Tibial nerve (tissue), 4 donors: ENCODE measurements at places on chromosomes 11 and 22. TPM values are rescaled to one million over a fixed set of nuclear protein-coding genes. Genes with fewer than 3 reads are reported as not detected.

- H3K36me3 ChIP-seq = no peaks in the 10 kb centered on the region
- H3K4me3 ChIP-seq = peak overlapping the region; percentile 86
- H3K27me3 ChIP-seq = no peaks in the 10 kb centered on the region
- H3K27ac ChIP-seq = peak overlapping the region; percentile 94
- peak; percentile 73 for DNase-seq
Measured at GRCh38 chr11:7512525-7513233, 1.1 kb upstream of the PPFIBP2 start.

GRCh38 chr22:38266120-38266519, 6.7 kb downstream of the TMEM184B start:
- DNase-seq = no peak
- H3K27me3 ChIP-seq = no peaks in the 10 kb centered on the region
- H3K4me1 ChIP-seq = peaks cover 85% of the 10 kb centered on the region
- peak overlapping the region; percentile 84 for H3K27ac ChIP-seq

- H3K4me1 ChIP-seq = no peaks in the 10 kb centered on the region
- H3K36me3 ChIP-seq = no peaks in the 10 kb centered on the region
- no peaks in the 10 kb centered on the region for H3K27me3 ChIP-seq
- DNase-seq = no peak
- H3K4me3 ChIP-seq = no peak overlapping the region
- H3K27ac ChIP-seq = no peak overlapping the region
Measured at GRCh38 chr11:114448749-114449482, 9.6 kb downstream of the REXO2 start.

GRCh38 chr11:79794484-79795393, 353.9 kb upstream of the TENM4 start:
- H3K4me3 ChIP-seq = no peak overlapping the region
- no peak overlapping the region for H3K27ac ChIP-seq
- no peak for DNase-seq

DNA sequence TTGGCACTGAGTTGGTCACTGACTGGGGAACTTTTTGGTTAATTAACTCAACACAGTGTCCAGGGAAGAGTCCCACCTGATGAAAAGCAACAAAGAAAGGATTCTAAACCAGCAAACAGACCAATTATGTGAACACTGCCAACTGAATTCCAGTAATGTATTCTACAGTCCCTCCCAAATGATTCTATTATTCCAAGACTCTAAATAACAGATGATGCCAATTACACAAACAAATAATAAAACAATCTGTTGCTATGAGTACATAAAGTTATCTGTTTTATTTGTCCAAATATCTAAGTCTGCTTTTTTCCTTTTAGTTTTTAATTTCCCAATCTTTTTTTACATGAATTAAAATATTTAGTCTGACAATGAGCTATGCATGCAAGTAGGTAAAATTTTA, 98.3 kb upstream of the TP53AIP1 start:
- no peaks in the 10 kb centered on the region for H3K27me3 ChIP-seq
- no peaks in the 10 kb centered on the region for H3K36me3 ChIP-seq
- no peak overlapping the region for H3K27ac ChIP-seq
- H3K4me1 ChIP-seq = no peaks in the 10 kb centered on the region
- no peak overlapping the region for H3K4me3 ChIP-seq
- DNase-seq = no peak

DNA sequence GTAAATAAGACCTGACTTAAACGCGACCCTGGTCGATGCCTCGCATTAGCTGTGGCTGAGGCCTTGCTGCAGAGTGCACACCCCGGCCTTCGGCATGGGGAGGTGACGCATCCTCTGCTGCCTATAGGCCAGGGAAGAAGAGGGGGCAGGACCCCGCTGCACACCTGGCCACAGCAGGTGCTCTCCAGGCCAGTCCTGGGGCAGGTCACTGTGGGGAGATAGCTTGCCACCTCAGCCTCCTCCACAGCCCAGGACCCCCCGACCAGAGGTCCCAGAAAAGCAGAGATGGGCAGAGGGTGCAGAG, 12.7 kb downstream of the LRFN4 start:
- H3K27me3 ChIP-seq = no peaks in the 10 kb centered on the region
- H3K4me3 ChIP-seq = no peak overlapping the region
- no peaks in the 10 kb centered on the region for H3K4me1 ChIP-seq
- no peak overlapping the region for H3K27ac ChIP-seq
- no peaks in the 10 kb centered on the region for H3K36me3 ChIP-seq

DNA sequence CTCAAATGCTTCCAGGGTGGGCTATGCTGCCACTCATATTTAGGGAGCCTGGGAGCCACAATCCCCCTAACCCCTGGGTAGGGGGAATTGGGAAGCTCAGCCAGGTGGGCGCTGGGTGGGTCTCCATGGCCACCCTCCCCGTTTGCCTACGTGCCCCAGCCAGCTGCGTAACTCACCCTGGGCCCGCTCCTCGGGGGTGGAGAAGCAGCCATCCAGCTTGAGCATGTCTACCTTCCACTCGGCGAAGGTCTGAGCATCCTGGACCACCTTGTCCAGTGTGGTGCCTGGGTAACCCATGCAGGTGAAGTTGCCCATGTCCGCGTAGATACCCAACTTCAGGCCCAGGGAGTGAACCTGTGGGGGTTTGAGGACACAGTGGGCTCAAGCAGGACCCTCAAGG, 3.7 kb downstream of the NAGA start:
- peaks cover 15% of the 10 kb centered on the region for H3K4me1 ChIP-seq
- H3K36me3 ChIP-seq = peaks cover 7% of the 10 kb centered on the region
- no peaks in the 10 kb centered on the region for H3K27me3 ChIP-seq
- H3K4me3 ChIP-seq = no peak overlapping the region
- H3K27ac ChIP-seq = no peak overlapping the region
- no peak for DNase-seq

DNA sequence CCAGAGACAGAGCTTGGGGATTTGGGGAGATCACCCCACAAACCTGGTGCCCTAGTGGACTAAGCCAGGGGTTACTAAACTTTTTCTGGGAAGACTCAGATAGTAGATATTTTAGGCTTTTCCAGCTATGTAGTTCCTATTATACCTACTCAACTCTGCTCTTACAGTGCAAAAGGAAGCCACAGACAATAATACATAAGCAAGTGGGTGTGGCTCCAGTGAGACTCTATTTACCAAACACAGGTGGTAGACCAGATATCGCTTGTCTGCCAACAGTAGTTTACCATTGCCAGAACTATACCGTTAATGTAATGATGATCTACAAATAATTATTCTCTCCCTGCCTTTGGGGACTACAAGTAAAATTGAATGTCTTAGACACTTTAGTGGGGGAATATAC, 6.9 kb downstream of the LDHC start:
- no peaks in the 10 kb centered on the region for H3K4me1 ChIP-seq
- H3K4me3 ChIP-seq = no peak overlapping the region
- DNase-seq = no peak

GRCh38 chr11:118215262-118215661, 9.5 kb downstream of the JAML start:
- no peak overlapping the region for H3K4me3 ChIP-seq
- no peaks in the 10 kb centered on the region for H3K4me1 ChIP-seq
- no peak overlapping the region for H3K27ac ChIP-seq
- DNase-seq = no peak
- no peaks in the 10 kb centered on the region for H3K36me3 ChIP-seq

DNA sequence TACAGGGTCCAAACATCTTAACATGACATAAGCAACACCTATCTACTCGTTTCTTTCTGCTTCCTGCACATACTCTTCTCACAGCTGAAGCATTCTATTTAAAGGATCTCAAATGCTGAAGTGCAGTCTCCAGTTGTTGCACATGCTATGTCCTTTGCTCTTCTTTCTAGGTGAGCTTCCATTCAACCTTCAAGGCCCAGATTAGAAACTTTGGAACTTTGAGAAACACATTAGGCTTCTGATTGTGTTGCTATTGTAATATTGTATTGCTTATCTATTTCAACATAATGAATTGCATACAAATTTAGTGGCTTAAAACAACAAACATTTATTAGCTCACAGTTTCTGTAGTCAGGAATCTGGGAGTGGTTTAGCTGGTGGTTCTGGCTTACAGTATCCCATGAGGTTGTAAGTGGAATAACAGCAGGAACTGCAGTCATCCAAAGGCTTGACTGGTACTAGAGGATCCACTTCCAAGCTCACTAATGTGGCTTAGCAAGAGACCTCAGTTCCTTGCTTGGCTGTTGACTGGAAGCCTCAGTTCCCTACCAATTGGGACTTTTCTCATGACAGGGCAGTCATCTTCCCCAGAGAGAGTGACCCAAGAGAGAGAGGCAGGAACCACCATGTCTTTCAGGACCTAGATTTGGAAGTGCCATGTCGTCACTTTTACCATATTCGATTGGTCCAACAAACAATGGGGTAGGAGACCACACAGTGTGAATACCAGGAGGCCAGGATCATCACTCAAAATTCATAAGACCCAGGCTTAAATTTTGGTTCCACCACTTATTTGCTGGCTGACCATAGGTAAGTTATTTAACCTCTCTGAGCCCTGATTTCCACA, 27.2 kb upstream of the RASSF10 start:
- no peak overlapping the region for H3K27ac ChIP-seq
- no peaks in the 10 kb centered on the region for H3K36me3 ChIP-seq
- no peak overlapping the region for H3K4me3 ChIP-seq
- DNase-seq = no peak
- peaks cover 4% of the 10 kb centered on the region for H3K27me3 ChIP-seq

Gene TRIM44
- 41.7 TPM for total RNA-seq

Gene OR4S1
- total RNA-seq = not detected

Gene ANO3
- total RNA-seq = 0.42 TPM

Gene GLYATL2
- not detected for total RNA-seq

Gene TUB
- total RNA-seq = 14.5 TPM

Gene PAAF1
- 39.1 TPM for total RNA-seq

Gene LUZP2
- under 0.01 TPM for total RNA-seq

Gene RBMXL2
- total RNA-seq = 3.5 TPM

Gene SMCO4
- total RNA-seq = 13.8 TPM

Gene VWCE
- total RNA-seq = 6.3 TPM
